Lung (tissue), 17 donors: ENCODE measurements at places on chromosomes 4 and X. TPM values are rescaled to one million over a fixed set of nuclear protein-coding genes. Genes with fewer than 3 reads are reported as not detected.
A peak's percentile ranks its signal among the peaks of the same experiment; 100 is the strongest.

GRCh38 chrX:98203800-98204199 lies 1320.1 kb downstream of the RPA4 start:
- no peaks in the 10 kb centered on the region for H3K4me1 ChIP-seq
- DNase-seq = no peak
- no peaks in the 10 kb centered on the region for H3K36me3 ChIP-seq

DNA sequence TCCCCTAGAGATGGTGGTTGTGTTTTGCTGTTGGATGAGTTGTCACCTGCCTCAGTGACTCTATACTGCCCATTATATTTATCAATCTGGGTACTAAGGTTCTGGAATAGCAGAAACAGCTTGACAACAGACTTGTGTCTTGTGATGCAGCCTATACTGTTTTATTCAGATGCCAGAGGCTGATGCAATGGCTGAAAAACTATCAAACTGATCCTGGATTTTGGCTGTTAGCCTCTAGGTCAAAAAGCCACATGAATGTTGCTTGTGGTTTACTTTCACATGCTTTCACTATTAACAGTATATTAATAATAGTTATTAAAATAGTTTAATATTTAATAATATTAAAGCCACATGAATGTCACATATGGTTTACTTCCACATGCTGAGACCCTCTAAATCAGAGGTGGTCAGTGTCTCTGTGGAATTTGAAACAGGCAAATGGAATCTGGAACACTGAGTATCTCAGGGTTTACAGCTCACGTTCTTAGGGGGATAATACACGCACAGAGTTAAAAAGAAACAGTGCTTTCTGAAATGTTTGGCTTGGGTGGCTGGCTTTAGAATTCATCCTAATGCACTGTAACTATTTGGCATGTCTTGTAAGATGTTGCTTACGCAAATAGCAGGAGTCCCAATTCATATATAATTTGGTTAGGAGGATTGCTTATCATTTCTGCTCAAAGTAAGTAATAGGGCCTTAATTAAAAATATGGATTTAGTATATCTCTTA lies 82.5 kb upstream of the LCORL start:
- no peak overlapping the region for H3K27ac ChIP-seq
- no peak for DNase-seq
- no peaks in the 10 kb centered on the region for H3K4me1 ChIP-seq
- H3K36me3 ChIP-seq = no peaks in the 10 kb centered on the region
- H3K27me3 ChIP-seq = no peaks in the 10 kb centered on the region

GRCh38 chr4:156790866-156791265 lies 180.7 kb downstream of the PDGFC start:
- H3K27me3 ChIP-seq = no peaks in the 10 kb centered on the region
- DNase-seq = peak; percentile 19
- H3K36me3 ChIP-seq = no peaks in the 10 kb centered on the region
- H3K4me3 ChIP-seq = no peak overlapping the region

FAM53A gene
- 1.4 TPM for polyA plus RNA-seq

SYTL4 gene
- 3.8 TPM for polyA plus RNA-seq

DNA sequence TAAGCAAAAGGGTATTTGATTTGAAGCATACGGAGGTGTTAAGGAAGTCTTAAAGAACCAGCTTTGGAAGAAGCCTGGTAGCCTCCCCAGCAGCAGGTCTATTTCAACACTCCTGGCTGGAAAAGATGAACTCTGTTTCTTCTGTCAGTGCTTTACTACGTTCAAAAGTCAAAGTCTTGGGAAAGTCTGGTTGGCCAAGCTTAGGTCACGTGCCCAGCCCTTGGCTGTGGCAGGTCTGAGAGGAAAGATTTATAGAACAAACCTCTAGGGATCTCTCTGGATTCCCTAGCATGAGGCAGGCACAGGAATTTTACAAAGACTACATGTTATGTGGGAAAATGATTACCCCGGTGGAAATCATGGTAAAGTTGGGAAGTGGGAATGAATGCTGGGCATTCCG lies 8.6 kb upstream of the ARHGAP10 start:
- no peak overlapping the region for H3K4me3 ChIP-seq
- no peaks in the 10 kb centered on the region for H3K27me3 ChIP-seq
- no peak overlapping the region for H3K27ac ChIP-seq
- H3K36me3 ChIP-seq = no peaks in the 10 kb centered on the region

SLC6A14 gene
- 26.5 TPM for polyA plus RNA-seq

DNA sequence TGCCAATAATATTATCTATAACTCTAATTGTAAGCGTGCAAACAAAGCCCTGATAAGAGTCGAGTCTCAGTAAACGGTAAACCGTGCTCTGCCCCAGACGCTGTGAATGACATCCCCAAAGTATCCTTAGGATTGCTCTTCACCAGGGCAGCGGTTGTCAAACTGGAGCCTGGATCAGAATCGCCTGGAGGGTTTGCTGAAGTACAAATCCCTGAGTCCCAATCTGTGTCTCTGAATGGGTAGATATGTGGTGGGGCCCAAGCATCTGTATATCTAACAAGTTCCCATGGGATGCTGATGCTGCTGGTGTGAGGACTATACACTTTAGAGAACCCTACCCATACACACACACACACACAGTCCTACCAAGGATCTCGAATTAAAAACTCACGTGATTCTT lies 813 bp upstream of the APBB2 start:
- peak; percentile 15 for DNase-seq
- H3K27ac ChIP-seq = no peak overlapping the region
- H3K27me3 ChIP-seq = no peaks in the 10 kb centered on the region
- no peaks in the 10 kb centered on the region for H3K36me3 ChIP-seq
- H3K4me3 ChIP-seq = no peak overlapping the region

DNA sequence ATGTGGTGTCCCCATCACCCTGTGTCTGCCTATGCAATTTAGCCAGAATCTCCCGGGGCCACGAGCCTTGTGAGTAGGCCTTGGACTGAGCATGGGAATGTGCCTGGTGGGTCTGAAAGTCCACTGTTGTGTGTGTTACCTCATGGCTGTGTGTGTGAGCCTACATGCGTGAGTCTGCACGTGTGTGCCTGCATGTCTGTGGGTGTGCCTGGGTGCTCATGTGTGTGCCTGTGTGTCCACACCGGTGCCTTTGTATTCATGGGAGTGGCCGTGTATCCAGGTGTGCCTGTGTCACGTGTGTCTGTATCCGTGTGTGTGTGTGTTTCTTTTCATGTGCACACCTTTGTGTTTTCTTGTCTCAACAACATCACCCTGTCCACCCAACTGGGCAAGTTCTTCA lies 14.2 kb downstream of the ATP5ME start:
- no peaks in the 10 kb centered on the region for H3K27me3 ChIP-seq
- DNase-seq = no peak
- peaks cover 7% of the 10 kb centered on the region for H3K4me1 ChIP-seq
- H3K36me3 ChIP-seq = no peaks in the 10 kb centered on the region

DNA sequence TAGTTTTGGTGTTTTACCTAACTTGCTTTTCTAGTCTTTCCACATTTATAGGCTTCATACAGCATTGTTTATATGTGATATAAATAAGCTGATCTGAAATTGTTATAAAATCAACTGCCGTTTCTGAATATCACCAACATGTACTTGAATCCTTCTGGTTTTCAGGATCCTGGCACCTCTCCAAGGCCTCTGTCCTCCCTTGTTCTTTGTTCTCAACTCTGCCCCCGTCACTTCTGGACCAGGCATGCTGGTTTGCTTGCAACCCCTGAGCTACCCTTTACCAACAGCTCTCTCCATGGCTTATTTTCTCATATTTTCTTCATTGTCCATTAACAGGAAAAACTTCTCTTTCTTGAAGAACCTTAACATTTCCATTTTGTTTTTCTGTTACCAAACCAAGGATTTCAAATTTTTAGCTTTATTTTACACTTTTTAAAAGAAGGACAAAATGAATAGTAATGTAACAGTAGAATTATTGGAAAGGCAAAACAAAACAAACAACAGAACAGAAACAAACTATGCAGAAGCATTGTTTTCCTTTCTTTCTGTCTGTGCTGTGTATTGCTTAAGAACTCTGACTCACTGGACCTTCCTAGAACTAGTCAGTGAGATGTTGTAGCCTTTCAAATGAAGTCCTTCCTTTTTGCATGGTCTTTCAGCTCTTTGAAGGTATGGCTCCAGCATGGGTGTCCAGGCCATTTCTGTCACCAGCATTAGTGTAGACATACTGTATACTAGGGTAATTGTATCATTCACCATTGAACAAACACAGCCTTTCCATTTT lies 44.8 kb downstream of the BANK1 start:
- H3K36me3 ChIP-seq = no peaks in the 10 kb centered on the region
- no peaks in the 10 kb centered on the region for H3K4me1 ChIP-seq
- H3K27me3 ChIP-seq = no peaks in the 10 kb centered on the region
- no peak overlapping the region for H3K4me3 ChIP-seq
- peak overlapping the region; percentile 36 for H3K27ac ChIP-seq

GRCh38 chr4:171710743-171711142 lies 102.5 kb upstream of the GALNTL6 start:
- no peak for DNase-seq
- H3K4me3 ChIP-seq = no peak overlapping the region
- no peaks in the 10 kb centered on the region for H3K4me1 ChIP-seq
- H3K27me3 ChIP-seq = no peaks in the 10 kb centered on the region

DNA sequence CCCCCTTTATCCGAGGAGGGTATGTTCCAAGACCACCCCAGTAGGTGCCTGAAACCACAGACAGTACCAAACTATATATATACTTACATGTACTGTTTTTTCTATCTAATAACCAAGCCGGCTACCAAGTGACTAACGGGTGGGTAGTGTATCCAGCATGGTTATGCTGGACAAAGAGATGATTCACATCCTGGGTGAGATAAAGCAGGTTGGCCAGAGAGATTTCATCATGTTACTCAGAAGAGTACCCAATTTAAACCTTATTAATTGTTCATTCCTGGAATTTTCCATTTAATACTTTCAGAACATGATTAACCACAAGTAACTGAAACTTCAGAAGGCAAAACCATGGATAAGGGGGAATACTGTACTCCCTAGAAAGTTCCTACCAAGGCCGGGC lies 46.5 kb downstream of the RFC1 start:
- no peaks in the 10 kb centered on the region for H3K27me3 ChIP-seq
- no peak for DNase-seq
- H3K27ac ChIP-seq = no peak overlapping the region
- H3K36me3 ChIP-seq = peaks cover 4% of the 10 kb centered on the region

DNA sequence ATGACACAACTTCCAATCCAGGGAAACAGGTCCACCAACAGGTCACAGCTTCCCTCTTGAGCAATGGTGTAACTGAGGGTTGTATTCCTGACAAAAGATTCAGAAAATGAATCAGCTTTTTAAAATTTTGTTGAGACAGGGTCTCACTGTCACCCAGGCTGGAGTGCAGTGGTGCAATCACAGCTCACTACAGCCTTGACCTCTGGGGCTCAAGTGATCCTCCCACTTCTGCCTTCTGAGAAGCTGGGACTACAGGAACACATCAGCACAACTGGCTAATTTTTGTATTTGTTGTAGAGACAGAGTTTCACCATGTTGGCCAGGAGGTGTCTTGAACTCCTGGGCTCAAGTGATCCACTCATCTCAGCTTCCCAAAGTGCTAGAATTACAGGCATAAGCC lies 43.7 kb downstream of the SAT1 start:
- no peak for DNase-seq
- no peaks in the 10 kb centered on the region for H3K36me3 ChIP-seq
- H3K27me3 ChIP-seq = no peaks in the 10 kb centered on the region
- no peaks in the 10 kb centered on the region for H3K4me1 ChIP-seq
- H3K27ac ChIP-seq = no peak overlapping the region
- H3K4me3 ChIP-seq = no peak overlapping the region

GRCh38 chr4:36173905-36174304 lies 70.4 kb downstream of the ARAP2 start:
- H3K4me1 ChIP-seq = no peaks in the 10 kb centered on the region
- no peaks in the 10 kb centered on the region for H3K27me3 ChIP-seq
- no peak for DNase-seq
- no peak overlapping the region for H3K4me3 ChIP-seq

DNA sequence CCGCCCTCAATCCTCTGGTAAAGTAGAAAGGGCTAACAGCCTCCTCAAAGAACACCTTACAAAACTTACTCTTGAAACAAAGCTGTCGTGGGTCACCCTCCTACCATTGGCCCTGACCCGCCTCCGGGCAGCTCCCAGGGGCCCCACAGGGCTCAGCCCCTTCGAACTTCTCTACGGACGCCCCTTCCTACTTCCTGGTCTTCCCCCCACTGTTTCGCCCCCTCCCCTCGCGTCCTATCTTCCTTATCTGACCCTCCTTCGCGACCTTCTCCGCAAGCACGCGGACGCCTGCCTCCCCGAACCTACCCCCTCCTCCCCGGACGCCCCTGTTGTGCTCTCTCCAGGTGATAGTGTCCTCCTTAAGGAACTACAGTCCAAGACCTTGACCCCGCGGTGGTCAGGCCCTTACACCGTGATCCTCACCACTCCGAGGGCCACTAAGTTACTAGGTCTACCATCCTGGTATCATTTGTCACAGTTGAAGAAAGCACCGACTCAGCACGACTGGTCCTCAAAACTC lies 963.1 kb downstream of the RPA4 start:
- no peak overlapping the region for H3K4me3 ChIP-seq
- H3K27ac ChIP-seq = no peak overlapping the region
- H3K27me3 ChIP-seq = peaks cover 6% of the 10 kb centered on the region
- DNase-seq = no peak
- no peaks in the 10 kb centered on the region for H3K4me1 ChIP-seq

MUC7 gene
- polyA plus RNA-seq = not detected

GSTCD gene
- polyA plus RNA-seq = 2.9 TPM

DNA sequence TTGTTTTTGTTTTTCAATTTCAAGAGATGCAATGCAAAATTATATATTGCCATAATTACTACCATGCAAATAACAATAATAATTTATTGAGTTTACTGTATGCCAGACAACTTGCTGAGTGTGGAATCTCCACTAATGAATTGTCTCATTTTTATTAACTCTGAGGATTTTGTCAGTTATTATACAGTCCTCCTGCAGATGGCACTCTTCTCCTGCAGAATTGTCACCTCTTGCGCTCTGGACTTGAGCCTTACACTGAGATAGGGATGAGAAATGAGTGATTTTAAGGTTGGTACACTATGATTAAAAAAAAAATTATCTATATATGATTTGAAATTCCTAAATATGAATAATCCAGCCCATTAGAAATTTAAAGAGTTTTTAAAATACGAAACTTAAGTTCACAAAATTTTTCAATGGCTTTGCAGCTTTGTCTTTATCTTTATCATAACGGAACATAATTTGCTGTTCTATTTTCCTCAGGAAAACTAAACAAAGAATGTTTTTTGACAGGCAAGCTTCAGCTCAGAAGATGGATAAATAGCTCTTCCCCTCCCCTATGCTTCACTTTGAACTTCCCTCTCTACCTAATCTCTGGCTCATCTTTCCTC lies 12.7 kb upstream of the PAQR3 start:
- H3K4me3 ChIP-seq = no peak overlapping the region
- H3K27me3 ChIP-seq = no peaks in the 10 kb centered on the region
- H3K27ac ChIP-seq = no peak overlapping the region
- H3K4me1 ChIP-seq = no peaks in the 10 kb centered on the region

DNA sequence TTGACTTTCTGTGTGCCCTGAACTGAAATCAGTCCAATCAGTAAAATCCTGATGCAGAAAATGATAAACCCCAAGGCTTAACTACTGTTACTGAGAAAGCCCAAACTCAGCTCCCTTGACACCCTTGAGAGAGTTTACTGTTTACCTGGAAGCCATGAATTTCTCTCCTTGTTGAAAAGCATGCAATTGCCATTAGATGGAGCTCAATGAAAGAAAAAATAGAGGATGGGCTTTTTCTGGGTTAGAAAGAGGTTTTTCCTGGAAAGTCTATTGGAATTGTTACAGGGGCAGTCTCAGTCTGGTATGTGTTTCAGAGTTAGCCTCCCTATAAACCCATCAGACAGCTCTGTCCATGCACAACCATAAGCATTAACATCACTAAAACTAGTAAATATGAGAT lies 66.4 kb upstream of the C4orf54 start:
- DNase-seq = no peak
- H3K27me3 ChIP-seq = no peaks in the 10 kb centered on the region
- H3K36me3 ChIP-seq = no peaks in the 10 kb centered on the region

GRCh38 chr4:156598138-156598681 lies 373.4 kb downstream of the PDGFC start:
- peak; percentile 76 for DNase-seq
- H3K36me3 ChIP-seq = no peaks in the 10 kb centered on the region
- no peak overlapping the region for H3K27ac ChIP-seq
- H3K27me3 ChIP-seq = no peaks in the 10 kb centered on the region
- peaks cover 7% of the 10 kb centered on the region for H3K4me1 ChIP-seq
